ENCODE measurements at places on chromosomes 2 and 18.

GRCh38 chr18:33901894-33902512 lies 322.7 kb downstream of the NOL4 start:
- no peak overlapping the region for H3K27ac ChIP-seq
- no peaks in the 10 kb centered on the region for H3K27me3 ChIP-seq
- H3K36me3 ChIP-seq, result no peaks in the 10 kb centered on the region
- no peaks in the 10 kb centered on the region for H3K4me1 ChIP-seq
- H3K4me3 ChIP-seq, result no peak overlapping the region

DNA sequence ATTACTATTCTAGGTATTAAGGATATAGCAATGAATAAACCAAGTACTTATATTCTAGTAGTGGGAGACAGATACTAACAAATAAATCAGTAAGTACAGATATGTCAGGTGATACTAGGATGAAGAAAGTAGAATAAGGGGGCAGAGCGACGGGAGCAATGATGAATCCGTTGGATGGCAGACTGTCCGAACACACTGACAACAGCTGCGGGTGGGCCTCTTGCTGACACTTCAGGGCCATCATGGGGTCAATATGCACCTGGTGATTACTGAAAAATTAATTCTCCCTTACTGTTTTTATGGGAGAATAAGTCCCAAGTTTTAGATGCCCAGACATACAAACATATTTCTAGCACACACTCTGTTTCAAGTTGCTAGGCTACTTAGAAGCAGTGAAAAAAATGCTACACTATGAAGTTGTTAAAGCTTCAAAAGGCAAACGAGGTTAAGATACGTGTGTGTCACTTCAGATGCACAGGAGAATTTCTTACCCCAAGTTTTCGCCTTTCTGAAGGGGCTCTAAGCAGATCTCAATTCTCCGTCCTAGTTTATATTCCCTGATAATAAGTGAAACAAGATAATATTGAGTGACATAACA lies 78.7 kb downstream of the USP40 start:
- H3K4me3 ChIP-seq, result no peak overlapping the region
- H3K36me3 ChIP-seq, result peaks cover 59% of the 10 kb centered on the region
- H3K27me3 ChIP-seq, result no peaks in the 10 kb centered on the region
- no peak for DNase-seq
- H3K27ac ChIP-seq, result no peak overlapping the region
- H3K4me1 ChIP-seq, result no peaks in the 10 kb centered on the region

DNA sequence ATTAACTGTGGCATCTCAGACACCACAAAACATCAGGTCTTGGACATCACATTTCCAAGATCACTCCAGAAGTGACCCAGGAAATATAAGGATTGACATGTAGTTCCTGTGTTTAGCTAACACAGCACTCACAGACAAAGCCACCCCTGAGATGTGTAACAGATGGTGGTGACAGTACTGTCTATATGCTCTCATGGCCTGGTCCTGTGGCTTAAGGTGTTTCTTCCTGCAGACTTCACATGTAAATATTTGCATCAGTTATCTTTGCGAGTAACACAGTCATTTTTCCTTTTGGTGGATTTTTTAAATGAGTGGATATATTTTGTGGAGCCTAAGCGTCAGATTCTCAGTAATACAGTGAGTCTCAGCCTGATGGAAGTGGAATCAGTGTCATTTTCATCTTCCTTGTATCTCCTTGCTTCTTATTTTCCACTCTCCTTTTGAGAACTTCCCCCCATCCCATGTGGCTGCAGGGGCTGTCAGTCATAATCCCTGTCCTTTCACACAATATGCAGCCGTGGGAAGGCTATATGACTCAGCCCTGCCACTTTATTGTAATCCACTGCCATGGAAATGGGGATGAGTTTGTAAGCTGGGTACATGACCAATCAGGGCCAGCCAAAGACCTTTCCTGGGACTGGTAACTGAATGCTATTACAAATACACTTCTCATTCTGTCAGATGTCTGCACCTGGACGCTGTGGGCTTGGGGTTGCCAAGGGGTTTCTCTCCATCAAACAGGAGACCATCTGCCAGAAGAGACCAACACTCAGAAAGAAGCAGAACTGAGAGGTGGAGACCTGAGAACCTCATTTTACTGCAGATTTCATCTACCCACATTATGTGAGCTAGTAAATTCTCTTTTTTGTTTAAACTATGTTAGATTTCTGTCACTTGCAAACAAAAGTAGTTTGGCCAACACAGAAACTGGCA lies 74.3 kb downstream of the ICOS start:
- H3K4me1 ChIP-seq, result peaks cover 5% of the 10 kb centered on the region
- no peaks in the 10 kb centered on the region for H3K27me3 ChIP-seq
- DNase-seq, result no peak
- H3K4me3 ChIP-seq, result no peak overlapping the region
- no peak overlapping the region for H3K27ac ChIP-seq
- H3K36me3 ChIP-seq, result no peaks in the 10 kb centered on the region

DNA sequence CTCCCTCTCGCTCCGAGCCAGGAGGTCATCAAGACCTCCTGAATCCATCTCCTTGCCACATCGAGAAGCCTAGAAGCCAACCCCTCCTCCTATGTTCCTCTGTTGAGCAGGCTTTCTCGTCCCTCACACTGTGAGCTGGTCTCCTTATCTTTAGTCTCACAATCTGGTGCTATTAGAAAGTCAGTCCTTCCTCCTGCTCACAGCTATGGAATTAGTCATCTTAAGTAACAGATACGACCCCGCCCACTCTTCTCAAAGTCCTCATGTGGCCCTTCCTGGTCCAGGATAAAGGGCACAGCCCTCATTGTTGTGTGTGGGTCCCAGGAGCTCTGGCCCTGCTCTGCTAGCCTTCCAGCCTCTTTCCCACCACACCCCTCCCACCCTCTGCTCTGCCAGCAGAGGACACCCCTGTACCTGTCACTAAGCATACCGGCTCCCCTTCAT lies 41.4 kb upstream of the TRIB2 start:
- no peak for DNase-seq
- H3K4me3 ChIP-seq, result no peak overlapping the region
- H3K27ac ChIP-seq, result no peak overlapping the region
- no peaks in the 10 kb centered on the region for H3K4me1 ChIP-seq
- H3K27me3 ChIP-seq, result no peaks in the 10 kb centered on the region

- no peak for DNase-seq
- H3K27ac ChIP-seq, result no peak overlapping the region
- no peak overlapping the region for H3K4me3 ChIP-seq
- no peaks in the 10 kb centered on the region for H3K4me1 ChIP-seq
- no peaks in the 10 kb centered on the region for H3K36me3 ChIP-seq
Measured at GRCh38 chr2:137929519-137929916, 34.8 kb upstream of the HNMT start.

- peaks cover 7% of the 10 kb centered on the region for H3K4me1 ChIP-seq
- H3K4me3 ChIP-seq, result no peak overlapping the region
- H3K36me3 ChIP-seq, result no peaks in the 10 kb centered on the region
- DNase-seq, result no peak
Measured at GRCh38 chr2:26352892-26353291, 6.3 kb upstream of the ADGRF3 start.

DNA sequence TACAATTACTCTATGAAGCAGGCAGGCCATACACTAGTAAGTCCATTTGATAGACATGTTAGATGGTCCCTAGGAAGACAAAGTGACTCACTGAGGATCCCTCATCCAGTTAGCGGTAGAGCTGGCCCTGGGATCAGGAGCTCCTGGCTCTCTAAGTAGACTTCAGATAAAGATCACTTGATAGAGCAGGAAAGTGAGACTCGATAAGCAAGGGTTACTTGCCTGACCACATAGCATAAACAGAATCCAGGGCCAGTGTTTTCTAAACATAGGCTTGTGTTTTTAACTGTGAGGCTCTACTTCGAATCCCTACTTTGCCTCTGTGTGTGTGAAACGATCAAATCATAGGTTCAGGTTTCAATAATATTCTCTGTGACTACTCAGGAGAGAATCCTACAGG lies 355.2 kb upstream of the TRIB2 start:
- H3K36me3 ChIP-seq, result no peaks in the 10 kb centered on the region
- DNase-seq, result no peak
- no peaks in the 10 kb centered on the region for H3K4me1 ChIP-seq
- no peak overlapping the region for H3K27ac ChIP-seq

DNA sequence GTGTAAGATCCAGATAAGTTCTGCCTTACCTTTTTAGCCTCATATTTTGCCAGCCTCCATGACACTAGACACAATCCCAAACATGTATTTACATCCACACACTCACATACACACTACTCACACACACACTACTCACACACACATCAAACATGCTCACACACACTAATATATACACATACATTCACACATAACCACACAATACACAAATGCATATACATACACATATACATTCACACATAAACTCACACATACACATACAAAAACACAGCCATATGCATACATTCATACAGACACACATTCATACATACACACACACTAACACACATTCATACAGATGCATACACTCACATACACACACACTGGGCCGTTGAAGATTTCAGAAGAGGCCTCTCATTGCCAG lies 109.5 kb downstream of the MAIP1 start:
- no peak overlapping the region for H3K4me3 ChIP-seq
- no peaks in the 10 kb centered on the region for H3K36me3 ChIP-seq
- H3K27ac ChIP-seq, result no peak overlapping the region
- no peaks in the 10 kb centered on the region for H3K4me1 ChIP-seq
- DNase-seq, result no peak

GRCh38 chr2:86023366-86023712 lies 82.3 kb downstream of the POLR1A start:
- H3K27ac ChIP-seq, result no peak overlapping the region
- H3K27me3 ChIP-seq, result no peaks in the 10 kb centered on the region
- H3K4me1 ChIP-seq, result no peaks in the 10 kb centered on the region
- peaks cover 9% of the 10 kb centered on the region for H3K36me3 ChIP-seq
- H3K4me3 ChIP-seq, result no peak overlapping the region

DNA sequence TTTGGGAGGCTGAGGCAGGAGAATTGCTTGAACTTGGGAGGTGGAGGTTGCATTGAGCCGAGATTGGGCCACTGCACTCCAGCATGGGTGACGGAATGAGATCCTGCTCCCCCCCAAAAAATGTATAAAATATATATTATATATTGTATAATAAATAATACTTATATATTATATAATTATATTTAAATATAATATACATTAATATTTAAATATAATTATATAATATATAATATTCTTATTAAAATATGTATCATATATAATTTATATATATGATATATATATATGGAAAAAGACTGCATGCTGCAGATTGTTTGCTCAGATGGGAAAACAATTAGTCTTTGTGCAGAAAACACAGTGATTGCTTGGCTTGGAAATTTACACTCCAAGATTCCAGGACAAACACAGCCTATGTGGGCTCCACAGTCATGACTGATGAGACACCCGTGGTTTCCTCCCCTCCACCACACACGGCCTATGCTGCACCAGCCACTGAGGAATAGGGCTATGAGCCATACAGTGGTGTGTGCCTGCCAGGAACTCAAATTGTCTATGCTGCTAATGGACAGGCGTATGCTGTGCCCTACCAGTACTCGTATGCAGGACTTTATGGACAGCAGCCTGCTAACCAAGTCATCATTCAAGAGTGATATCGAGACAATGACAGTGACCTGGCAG lies 30.0 kb downstream of the PMAIP1 start:
- H3K27ac ChIP-seq, result no peak overlapping the region
- no peak overlapping the region for H3K4me3 ChIP-seq
- H3K36me3 ChIP-seq, result no peaks in the 10 kb centered on the region
- no peak for DNase-seq

DNA sequence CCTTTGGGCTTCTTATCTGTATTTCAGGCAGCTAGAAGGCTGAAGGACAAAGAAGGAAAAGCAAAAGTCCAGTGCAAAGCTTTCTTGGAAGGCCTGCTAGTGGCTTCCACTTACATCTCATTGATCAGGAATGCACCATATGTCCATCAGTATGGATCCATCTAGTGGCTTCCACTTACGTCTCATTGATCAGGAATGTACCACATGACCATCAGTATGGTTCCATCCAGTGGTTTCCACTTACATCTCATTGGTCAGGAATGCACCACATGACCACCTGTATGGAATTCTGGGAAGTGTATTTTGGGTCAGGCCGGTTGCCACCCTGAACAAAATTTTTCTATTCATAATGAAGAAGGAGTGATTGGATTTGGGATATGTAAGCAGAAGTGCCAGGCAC lies 70.6 kb downstream of the LYPD6 start:
- H3K4me1 ChIP-seq, result no peaks in the 10 kb centered on the region
- no peaks in the 10 kb centered on the region for H3K27me3 ChIP-seq
- no peak overlapping the region for H3K4me3 ChIP-seq
- DNase-seq, result no peak
- H3K36me3 ChIP-seq, result no peaks in the 10 kb centered on the region

- no peaks in the 10 kb centered on the region for H3K4me1 ChIP-seq
- H3K4me3 ChIP-seq, result no peak overlapping the region
- H3K36me3 ChIP-seq, result no peaks in the 10 kb centered on the region
- no peaks in the 10 kb centered on the region for H3K27me3 ChIP-seq
Measured at GRCh38 chr2:173239644-173240043, 115.0 kb upstream of the CDCA7 start.

DNA sequence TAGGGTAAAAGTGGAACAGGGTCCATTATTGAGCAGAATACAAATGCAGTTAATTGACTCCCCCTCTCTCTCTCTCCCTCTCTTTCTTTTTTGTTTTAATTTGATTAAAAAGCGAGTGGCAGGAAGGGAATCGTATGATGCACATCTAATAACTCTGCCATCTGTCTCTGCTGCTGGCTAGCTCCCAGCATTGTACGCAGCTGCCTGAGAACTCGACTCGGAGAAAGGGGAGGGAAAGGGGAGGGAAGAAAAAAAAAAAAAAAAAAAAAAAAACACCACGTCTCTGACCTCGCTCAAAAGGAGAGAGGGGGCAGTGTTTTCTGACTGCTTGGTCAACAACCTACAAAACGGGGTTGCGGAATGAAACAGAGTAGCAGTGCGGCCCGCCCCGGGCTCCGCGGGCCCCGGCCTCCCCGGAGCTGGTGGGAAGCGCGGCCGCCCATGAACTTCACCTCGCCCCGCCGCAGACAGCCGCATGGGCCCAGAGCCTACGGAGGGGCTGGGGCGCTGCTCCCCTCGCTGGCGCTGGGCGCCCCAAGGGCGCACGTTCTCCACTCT lies 265.7 kb downstream of the TCF4 start:
- no peaks in the 10 kb centered on the region for H3K4me1 ChIP-seq
- DNase-seq, result no peak
